ENCODE measurements at places on chromosomes 11 and 22.

DNA sequence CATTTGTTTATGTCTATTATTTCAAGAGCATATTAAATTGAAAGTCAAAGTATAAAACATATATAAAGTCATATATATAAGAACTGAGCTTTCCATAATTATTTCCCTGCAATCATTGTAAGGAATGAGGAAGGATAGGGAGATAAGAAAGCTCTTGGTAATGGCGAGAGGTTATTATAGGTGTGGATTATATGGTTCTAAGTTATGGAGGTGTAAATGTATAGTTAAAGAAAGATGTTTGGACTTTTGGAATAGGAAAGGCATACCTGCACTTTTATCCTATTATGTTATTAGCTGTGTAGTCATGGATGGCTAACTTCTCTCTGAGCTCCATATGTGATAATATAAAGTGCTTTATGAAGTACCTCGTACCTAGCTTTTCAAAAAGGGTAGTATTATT lies 127.6 kb downstream of the LUZP2 start:
- no peak for DNase-seq

GRCh38 chr11:36746886-36747710 lies 149.1 kb upstream of the RAG2 start:
- DNase-seq: peak; percentile 82

- DNase-seq: no peak
Observed at GRCh38 chr11:107370390-107370789, 87.2 kb downstream of the CWF19L2 start.

- no peak for DNase-seq
Observed at GRCh38 chr11:62352355-62353336, 15.4 kb downstream of the ASRGL1 start.

DNA sequence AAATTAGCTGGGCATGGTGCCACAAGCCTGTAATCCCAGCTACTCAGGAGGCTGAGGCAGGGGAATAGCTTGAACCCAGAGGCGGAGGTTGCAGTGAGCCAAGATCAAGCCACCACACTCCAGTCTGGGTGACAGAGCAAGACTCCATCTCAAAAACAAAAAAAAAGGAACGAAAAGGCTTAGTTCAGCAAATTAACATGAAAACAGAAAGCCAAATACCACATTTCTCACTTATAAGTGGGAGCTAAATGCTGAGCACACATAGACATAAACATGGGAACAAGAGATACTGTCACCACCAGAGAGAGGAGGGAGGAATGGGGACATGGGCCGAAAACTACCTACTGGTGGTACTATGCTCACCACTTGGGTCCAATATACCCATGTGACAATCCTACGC lies 38.6 kb downstream of the SCGB1A1 start:
- DNase-seq: no peak

GRCh38 chr11:103024086-103024485 lies 67.9 kb downstream of the DCUN1D5 start:
- DNase-seq: no peak

DNA sequence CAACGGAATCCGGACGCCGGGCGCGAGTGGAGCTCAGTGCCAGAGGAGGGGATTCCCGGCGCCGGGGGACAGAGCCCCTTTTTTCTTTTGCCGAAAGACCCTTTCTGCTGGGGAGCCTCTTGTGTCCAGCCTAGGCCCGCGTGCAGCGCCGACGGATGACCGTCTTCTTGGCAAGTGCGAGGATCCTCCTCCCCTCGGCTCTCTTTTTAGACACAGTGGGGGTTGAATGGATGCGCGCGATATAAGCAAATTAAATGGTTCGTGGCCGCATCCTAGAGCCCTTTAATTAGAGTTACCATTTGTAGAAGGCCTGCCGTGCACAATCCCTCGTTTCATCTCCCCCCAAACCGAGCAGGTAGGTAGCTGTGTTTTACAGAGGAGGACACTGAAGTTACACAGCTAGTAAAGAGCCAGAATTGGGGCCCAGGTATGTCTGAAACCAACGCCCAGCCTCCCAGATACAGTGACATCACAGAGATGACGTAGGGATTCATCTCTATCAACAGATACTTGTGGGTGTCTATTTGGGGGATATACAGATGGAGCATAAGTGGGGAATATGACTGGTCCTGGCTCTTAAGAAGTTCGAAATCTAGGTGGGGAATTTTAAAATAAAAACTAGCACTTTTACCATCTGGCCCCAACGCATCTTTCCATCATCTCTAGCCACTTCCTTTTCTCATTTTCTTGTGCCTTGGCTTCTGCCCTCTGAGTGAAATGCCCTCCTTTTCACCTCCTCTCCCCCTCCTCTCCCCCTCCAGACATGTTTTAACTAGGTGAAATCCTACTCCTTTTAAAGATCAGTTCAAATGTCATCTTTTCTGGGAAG lies 875 bp downstream of the TCP11L1 start:
- no peak for DNase-seq

GRCh38 chr11:65183201-65183891 lies 1.6 kb downstream of the CAPN1 start:
- no peak for DNase-seq

- DNase-seq: no peak
Observed at GRCh38 chr22:46580940-46581537, 39.1 kb upstream of the GRAMD4 start.

- DNase-seq: no peak
Observed at GRCh38 chr11:61618978-61619377, 38.1 kb upstream of the SYT7 start.

GRCh38 chr11:64643256-64643881 lies 52.3 kb downstream of the SLC22A12 start:
- no peak for DNase-seq

DNA sequence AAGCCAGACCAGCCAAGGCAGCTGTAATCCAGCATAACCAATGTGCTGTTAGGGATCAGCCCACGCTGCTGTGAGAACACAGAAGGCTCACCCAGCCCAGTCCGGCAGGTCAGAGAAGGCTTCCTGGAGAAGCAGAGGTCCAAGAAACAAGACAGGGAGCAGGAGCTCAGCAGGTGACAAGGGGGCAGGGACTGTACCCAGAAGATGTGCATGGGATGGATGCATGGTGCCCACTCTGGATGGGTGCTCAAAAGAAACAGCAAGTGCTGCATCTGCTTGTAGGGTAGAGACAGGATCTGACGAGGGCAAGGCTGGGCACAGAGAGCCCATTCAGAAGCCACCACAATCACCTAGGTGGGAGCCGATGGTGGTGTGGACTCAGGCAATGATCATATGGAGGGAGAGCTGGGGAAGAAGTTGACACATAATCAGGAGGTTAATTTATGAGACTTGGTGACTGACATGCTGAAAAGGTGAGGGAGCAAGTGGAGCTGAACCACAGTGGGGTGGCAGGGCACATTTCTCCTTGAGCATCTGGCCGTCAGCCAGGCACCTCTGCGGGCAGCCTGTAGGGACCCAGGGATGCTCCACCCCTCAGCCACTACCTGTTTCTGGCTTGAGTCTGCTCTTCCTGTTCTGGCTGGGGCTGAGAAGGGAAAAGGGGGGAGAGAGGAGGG lies 102.3 kb upstream of the DRD2 start:
- no peak for DNase-seq

- no peak for DNase-seq
Observed at GRCh38 chr11:126158054-126158791, 53.2 kb downstream of the RPUSD4 start.

DNA sequence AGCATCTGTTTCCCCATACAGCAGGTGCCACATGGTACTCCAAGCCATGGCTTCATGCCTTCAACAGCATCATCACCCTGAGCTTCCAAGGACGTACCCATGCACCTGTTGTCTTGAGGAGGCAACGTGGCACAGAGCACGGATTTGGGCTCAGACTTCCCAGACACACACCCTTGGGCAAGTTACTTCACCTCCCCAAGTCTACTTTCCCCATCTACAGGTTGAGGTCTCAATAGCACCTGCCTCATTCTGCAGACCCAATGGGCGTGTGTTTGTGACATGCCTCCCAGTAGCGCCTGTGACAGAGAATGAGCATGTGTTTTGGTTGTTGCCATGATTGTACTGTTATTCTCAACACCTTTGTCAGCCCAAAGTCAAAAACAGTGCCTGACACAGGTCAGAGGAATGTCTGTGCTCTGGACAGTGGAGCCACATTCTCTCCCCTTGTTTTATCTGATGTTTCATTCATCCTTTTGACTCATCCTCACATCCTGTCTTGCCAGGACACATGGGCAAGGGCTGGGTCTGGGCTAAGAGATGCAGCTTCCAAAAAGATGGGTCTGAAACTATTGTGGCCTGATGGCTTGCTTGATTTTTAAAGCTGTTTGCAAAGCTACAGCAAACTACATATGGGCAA lies 53.4 kb upstream of the CCND1 start:
- DNase-seq: no peak

GRCh38 chr11:117980720-117981119 lies 5.5 kb upstream of the IL10RA start:
- no peak for DNase-seq

- no peak for DNase-seq
Observed at GRCh38 chr22:44745853-44746789, 6.3 kb upstream of the ARHGAP8 start.

GRCh38 chr22:22674467-22674866 lies 30.1 kb downstream of the GGTLC2 start:
- DNase-seq: no peak

DNA sequence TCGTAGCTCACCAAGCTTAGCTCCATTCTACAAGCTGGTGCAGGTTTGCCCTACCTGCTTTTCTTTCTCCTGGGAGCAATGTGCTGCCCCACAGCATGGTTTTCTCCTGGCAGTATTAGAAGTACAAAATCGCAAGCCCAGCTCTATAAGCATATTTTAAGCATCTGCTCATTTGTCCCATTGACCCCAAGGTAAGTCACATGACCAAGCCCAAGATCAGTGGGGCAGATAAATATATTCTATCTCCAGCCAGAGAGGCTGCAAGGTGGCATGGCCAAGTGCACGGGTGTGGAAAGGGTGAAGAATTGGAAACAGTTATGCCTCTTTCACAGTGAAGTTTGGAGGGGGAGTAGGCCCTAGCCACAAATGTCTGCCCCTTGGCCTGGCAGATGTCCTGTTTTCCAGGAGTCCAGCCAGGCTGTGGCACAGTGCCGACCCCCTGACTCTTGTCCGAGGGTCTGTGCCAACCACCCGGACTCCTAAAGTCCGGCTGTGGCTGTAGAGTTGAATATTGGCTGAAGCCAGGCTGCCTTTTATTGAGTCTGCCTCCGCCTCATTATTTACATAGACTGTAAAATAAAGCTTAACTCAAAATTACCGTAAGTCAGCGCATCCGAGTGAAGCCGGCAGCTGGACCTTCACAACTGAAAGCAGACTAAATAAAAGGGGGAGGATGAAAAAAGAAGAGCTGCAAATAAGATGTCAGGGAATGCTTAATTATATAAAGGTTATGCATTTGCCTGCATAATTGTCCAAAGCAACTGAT lies 165.7 kb downstream of the COMMD9 start:
- no peak for DNase-seq

GRCh38 chr11:57983191-57983590 lies 40.5 kb upstream of the OR9Q1 start:
- no peak for DNase-seq

DNA sequence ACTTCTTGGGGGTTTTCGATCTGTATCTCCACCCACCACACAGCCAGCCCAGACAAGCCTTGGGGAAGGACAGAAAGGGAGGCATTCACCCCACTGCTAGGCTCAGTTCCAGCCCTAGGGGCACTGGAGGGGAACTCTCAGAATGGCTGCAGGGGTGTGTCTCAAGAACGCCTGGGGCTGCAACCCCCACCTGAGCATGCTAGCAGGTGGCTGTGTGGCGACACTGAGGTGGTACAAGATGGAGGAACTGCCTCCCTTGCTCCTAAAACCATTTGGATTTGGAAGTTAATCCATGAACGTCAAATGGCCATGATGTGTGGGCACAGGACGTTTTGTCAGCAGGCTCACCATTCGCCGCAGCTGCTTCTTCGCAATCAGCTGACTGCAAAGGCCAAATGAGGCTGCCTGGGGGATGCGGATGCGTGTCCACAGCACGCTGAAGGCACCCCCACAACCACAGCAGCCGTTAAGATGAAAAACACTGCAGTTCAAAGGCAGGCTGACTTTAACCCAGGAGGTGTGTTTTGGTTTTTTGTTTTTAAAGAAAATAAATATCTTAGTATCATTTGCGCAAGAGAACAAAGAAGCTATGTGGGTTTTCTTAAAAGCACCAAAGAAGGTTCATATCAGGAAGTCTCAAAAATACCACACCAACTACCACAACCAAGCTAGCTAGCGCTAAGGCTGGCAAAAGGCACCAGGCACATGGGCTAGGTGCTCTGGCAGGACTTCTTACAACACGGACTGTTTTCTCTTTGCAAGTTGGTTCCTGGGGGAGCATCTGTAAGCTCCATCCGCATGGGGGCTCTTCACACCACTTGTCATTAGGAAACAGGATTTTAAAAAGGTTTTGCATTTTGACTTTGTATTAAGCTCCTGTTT lies 22.2 kb upstream of the NAP1L4 start:
- DNase-seq: no peak

DNA sequence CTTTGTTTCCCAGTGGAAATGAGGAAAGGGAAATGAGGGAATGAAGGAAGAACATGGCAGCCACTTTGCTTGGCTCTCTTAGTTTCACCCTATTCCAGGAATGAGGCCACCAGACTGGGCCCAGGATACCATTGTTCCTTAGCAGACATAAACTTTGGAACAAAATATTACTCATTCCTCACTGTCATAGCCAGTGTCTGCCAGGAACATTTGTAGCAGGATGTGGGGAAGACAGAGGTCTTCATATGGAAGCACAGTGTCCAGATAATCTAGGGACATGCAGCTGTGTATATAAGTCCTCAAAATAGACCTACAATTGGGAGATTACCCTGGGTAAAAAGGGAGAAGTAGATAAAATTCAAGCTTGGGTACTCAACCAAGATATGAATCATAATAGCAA lies 15.2 kb upstream of the FUT4 start:
- DNase-seq: no peak

DNA sequence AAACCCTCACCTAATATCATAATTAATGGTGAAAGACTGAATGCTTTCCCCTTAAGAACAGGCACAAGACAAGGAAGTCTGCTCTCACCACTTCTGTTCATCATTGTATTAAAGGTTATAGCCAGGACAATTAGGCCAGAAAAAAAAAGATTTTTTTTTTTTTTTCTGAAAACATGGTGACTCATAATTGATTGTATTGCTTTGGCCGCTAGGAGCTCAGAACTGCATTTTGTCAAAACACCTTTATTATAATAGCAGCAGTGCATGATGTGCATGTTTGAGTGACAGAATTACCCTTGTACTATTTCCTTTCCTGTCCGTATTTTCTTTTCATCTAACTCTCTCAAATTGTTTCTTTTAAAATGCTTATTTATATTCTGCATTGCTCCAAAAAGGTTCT lies 98.1 kb downstream of the RNF169 start:
- DNase-seq: no peak

DNA sequence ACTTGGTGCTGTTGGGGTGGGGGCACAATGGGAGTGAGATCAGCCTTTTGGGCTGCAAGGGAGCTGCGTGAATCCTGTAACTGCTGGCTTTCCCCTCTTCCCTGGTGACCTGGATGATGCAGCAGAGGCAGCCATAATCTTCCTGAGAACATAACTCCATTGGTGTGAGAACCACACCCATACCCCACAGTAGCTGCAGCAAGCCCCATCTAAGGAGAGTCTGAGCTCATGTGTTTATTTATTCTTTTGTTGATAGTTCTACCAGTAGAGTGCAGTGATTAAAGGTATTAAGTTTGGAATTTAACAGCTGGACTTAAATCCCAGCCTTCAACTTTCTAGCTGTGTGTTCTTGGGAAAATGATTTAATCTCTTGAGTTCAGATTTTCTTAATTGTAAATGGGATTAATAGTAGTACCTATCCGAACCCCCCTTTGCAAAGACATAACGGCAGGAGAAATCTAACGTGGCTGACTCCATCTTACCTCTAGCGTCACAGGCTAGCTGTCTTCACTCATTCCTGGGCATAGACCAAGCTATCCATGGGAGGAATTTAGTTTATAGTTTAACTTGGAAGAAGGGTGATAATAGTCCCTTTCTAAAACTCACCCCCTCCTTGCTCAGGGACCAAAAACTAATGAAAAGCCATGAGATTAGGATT lies 385.0 kb upstream of the DDI1 start:
- no peak for DNase-seq
